Caki2 (cell line): ENCODE measurements at places on chromosomes 4 and X.

DNA sequence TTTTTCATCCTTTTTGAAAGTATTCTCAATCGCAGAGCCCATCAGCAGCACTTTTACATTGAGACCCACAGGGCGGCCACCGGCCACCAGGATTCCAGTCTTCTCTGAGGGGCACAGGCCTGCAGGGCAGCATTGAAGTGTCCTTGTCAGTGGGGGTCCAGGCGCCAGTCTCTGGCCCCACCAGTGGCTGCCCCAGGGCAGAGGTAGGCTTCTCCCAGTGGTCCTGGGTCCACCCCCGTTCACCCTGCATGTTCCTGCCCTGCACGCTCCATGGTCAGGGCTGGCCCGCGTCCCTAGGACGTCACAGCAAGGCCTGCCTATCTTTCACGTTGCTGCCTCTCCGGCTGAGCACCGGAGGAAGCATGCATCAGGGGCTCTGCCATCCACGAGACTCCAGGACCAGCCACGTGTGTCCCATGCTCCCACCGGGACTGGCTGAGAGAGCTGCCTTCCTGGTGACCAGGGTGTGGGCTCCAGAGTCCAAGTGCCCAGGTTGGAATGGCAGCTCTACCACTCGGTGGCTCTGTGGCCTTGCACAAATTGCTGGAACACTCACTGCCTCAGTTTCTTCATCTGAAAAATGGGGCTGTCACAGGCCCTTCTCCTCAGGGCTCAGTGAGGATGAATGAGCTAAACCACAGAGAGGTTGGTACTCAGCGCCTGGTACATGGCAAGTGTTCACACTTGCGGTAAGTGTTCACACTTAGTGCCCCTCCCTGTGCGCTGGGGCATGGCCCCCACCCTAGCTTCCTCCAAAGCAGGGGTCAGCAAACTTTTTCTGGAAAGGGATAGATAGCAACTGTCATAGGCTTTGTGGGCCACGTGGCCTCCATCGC, 30.7 kb upstream of the JAKMIP1 start:
- DNase-seq = no peak

GRCh38 chr4:8238515-8239053, 31.0 kb upstream of the HTRA3 start:
- peak; percentile 34 for DNase-seq

GRCh38 chrX:76433219-76433618, 5.7 kb downstream of the MAGEE1 start:
- DNase-seq = no peak

DNA sequence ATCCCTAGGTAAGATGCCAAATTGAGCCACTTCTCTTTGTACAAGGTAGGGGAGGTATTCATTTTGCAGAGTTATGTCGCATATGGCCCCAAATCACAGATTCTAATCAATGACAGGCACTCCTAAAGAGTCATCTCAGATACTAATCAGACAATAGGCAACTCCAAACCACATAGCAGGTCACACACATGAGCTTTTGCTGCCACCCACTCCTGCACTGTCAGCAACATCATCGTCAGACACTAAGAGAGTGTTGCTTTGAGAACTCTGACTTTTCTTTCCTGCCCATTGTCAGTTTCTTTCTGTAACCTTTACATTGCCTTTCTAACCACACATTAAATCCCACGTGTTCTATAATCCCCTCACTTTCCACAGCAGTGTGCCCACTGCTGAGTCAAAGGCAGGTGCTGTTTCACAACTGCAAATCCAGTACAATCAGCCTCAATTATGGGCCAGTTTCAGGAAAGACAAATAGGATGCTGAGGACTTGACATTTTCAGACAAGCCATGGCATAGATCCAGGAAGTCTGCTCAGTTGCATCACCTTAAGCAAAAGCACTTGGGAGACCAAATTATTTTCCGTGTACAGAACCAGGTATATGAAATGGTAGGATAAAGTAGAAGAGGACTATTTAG, 23.5 kb downstream of the TMEM31 start:
- no peak for DNase-seq

- DNase-seq = no peak
Observed at GRCh38 chr4:121277194-121278105, 103.4 kb downstream of the QRFPR start.

- DNase-seq = no peak
Observed at GRCh38 chrX:1851527-1851926, 236.7 kb downstream of the ASMT start.

DNA sequence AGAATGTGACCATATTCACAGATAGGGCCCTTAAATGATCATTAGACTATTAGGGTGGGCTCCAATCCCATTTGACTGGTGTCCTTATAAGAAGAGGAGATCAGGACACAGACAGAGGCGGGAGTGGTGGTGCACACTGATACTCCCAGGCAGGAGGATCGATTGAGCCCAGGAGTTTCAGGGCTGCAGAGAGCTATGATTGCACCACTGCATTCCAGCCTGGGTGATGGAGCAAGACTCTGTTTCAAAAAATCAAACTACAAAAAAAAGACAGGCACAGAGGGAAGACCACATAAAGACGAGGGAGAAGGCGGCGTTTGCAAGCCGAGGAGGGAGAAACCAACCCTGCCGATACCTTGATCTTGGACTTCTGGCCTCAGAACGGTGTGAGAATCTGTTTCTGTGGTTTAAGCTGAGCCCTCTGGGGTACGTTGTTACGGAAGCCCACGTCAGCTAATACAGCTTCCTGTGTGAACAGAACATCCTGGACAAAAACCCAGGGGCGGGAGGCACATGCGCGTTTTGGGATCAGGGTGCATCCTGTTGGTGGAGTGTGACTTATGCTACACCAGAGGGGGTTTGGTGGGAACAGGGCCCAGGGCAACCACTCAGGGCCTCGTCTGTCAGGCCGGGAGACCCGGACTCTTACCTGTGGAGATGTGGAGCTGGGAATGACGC, 211.8 kb upstream of the PSAPL1 start:
- no peak for DNase-seq

DNA sequence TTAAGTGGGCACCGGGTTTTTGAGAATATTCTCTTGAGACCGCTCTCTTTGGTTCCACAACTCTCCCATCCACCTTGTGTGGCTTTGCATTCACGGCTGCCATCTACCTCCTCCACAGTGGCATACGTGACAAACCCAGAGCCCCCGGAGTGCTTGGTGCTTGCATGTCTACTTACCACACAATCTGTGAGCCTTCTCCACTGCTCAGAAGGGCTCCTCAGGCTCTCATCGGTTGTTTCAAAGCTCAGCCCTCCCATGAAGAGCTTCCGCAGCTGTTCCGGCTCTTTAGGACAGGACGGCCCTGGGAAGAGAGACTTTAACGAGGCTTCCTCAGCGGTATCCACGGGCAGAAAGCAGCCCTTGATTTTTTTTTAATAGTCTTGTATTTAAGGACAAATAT, 167.6 kb upstream of the ANK2 start:
- DNase-seq = no peak

GRCh38 chr4:156824451-156825060, 147.0 kb downstream of the PDGFC start:
- no peak for DNase-seq

GRCh38 chr4:64539234-64539849, 130.1 kb upstream of the TECRL start:
- peak; percentile 7 for DNase-seq

DNA sequence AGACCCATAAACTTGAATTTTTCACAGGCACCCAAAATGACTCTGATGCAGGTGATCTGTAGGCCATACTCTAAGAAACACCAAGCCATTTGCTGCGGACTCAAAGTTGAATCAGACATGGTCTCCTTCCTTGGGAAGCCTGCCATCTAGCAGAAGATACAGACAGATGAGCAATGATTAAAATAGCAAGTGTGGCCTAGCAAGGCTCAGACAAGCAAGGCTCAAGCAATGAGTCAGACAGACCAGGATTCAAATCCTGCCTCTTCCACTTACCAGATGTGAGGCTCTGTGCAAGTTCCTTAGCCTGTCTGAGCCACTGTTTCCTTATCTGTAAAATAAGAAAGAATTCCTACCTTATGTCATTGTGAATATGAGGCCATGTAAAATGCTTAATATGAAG, 2.3 kb downstream of the CCDC149 start:
- no peak for DNase-seq

- DNase-seq = no peak
Observed at GRCh38 chrX:8969378-8969777, 64.5 kb downstream of the FAM9B start.

GRCh38 chrX:13357925-13358324, 38.1 kb upstream of the ATXN3L start:
- no peak for DNase-seq

DNA sequence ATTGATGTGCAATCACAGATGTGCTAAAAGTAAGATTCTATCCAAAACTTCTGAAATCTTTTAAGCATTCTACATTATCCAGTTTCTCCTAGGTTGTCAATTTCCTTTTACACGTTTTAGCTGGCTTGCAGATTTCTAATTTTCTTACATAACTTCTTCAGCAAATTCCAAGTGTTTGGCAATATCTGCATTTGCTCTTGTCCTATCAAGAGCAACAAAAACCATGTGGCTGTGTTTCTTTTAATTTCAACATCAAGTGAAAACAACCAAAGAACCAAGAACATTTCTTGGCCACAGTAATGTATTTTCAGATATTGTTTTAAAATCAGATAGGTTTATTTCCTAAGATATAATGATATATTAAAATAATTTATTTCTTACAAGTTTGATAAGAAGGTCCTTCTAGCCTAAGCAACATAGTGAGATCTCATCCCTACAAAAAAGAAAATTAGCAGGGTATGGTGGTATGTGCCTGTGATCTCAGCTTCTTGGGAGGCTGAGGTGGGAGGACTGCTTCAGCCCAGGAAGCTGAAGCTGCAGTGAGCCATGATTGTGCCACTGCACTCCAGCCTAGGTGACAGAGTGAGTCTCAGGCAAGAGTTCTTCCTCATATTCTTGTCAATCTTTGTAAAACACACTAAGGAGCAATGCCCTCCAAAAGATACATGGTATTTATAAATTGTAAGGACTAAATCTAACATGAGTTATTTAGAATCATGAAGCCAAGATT, 131.4 kb upstream of the NAP1L5 start:
- DNase-seq = no peak

DNA sequence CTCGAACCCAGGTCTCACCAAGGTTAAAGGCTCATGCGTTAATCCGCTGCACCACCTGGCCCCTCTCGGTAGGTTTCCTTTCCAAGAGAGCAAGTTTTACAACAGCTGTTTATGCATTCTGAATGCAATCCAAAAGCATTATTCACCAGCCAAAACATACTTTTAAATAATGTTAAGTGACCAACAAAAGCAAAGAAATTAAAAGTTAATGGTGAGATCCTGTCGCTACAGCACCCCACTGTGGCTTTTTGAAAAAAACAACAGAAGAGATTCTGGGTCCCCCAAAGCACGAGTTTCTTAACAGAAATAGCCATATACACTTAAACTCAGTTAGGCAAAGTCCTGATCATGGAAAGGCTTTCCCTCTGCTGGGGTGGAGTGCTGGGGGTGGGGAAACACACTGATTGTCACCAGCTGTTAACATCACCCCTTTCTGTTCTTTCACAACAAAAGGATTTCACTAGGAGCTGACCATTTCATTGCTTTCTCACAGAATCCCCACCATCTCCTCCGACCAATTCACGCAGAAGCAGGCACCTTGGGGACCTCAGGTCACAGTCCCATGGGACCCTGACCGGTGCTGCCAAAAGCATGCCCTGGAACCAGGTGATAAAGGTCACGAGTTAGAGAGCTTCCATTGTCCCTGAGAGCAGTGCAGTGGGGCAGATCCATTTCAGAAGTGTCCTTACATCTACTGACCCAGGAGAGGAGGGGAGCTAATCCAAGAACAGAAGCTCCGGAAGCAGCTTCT, 51.2 kb downstream of the ZNF827 start:
- no peak for DNase-seq

- no peak for DNase-seq
Observed at GRCh38 chrX:16770970-16771482, 15.2 kb upstream of the TXLNG start.

DNA sequence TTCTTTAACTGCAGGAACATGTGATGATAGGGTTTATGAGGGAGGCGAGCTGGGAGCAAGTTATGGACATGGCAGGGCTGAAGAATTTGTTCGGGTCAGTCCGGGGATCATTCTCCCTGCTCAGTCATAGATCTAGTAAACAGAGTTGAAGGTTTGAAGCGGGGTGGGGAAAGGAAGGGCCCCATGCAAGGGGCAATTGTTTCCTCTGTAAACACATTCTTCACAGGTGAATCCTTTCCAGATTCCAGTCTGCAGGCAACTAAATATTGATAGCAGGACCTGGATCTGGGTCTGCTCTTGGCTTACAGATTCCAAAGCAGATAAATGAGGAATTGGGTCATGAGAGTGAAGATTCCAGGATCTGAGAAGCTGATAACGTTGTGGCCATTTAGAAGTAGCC, 44.3 kb upstream of the ARHGAP24 start:
- DNase-seq = no peak

GRCh38 chrX:136065044-136065671, 79.9 kb downstream of the SLC9A6 start:
- peak; percentile 88 for DNase-seq
